Ovary (tissue), 10 donors: ENCODE measurements at places on chromosomes 4 and X. TPM values are rescaled to one million over a fixed set of nuclear protein-coding genes. Genes with fewer than 3 reads are reported as not detected.

NMU gene
- total RNA-seq, result not detected

NAAA gene
- total RNA-seq, result 12.7 TPM

LRRC66 gene
- 0.23 TPM for total RNA-seq

- no peaks in the 10 kb centered on the region for H3K27me3 ChIP-seq
- no peak overlapping the region for H3K27ac ChIP-seq
- no peaks in the 10 kb centered on the region for H3K4me1 ChIP-seq
- no peak for DNase-seq
- no peaks in the 10 kb centered on the region for H3K36me3 ChIP-seq
Observed at GRCh38 chr4:146059865-146060264, 115.7 kb upstream of the LSM6 start.

DNA sequence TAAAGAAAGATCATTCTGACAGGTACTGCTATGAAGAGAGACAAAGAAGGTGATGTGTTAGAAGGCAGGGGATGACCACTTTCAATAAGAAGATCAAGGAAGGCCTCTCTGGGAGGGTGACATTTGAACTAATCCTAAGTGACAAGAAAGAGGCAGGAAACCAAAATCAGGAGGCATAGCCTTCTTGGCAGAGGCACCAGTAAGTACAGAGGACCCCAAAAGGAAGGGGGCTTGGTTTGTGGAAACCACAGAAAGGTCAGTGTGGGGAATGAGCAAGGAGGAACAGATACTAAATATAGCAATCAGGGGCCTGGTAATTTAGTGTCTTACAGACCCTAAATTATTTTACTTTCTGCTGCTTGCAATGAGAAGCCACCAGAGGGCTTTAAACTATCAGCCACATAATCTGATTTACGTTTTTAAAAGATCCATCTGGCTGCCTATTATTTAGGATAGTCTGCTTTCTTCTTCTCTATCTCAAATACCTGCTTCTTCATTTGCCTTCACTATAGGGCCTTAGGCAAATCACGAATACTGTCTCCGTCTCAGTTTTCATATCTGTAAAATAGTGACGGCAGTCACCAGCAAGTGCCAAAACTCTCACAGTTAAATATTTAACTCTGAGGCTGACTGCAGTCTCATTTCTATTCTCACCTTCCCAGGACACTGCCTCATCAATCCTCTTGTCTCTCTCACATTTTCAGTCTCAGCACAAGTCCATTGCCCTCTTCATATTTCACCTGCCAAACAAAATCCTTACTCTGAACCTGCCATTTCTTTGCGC, 16.7 kb downstream of the NR3C2 start:
- no peaks in the 10 kb centered on the region for H3K4me1 ChIP-seq
- H3K36me3 ChIP-seq, result no peaks in the 10 kb centered on the region
- no peak overlapping the region for H3K27ac ChIP-seq
- H3K27me3 ChIP-seq, result no peaks in the 10 kb centered on the region
- H3K4me3 ChIP-seq, result no peak overlapping the region

- H3K27ac ChIP-seq, result no peak overlapping the region
- no peaks in the 10 kb centered on the region for H3K27me3 ChIP-seq
- no peak overlapping the region for H3K4me3 ChIP-seq
- no peak for DNase-seq
Observed at GRCh38 chr4:52126966-52127365, 75.9 kb downstream of the SPATA18 start.

DNA sequence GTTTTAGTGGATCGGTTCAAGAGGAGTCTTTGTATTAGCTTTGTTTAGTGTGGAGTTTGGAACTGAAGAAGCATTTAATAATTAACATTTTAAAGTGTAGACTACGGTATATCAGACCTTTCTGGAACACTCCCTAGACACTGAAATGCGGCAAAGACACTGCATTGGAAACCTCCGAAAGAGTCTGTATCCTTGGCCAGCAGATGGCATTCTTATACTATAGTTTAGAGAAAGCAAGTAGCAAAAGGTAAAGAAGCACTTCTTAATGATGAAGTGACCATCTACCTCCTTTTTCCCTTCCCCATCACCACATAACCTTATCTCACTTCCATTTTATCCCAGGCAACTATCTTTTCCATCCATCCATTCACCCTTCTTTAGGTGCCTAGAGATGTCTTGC, 7.6 kb downstream of the FABP2 start:
- no peak overlapping the region for H3K27ac ChIP-seq
- H3K27me3 ChIP-seq, result no peaks in the 10 kb centered on the region
- no peaks in the 10 kb centered on the region for H3K4me1 ChIP-seq
- H3K36me3 ChIP-seq, result no peaks in the 10 kb centered on the region
- H3K4me3 ChIP-seq, result no peak overlapping the region

DNA sequence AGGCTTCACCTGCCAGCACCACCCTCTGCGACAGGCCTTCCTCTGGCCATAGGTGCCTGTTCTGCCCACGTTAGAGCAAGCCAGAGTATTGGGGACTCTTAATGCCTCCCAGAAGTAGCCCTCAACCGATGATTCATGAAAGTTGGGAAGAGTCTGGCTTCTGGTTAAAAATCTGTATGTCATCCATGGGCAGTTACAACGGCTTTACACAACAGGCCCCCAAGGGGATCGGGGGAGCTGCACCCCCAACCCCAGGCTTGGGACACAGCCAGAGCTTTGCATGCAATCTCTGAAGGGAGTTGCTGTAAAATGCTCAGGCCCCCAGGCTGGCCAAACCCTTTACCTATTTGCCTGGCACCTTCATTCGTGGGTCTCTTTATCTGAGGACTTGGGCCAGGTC, 5.4 kb upstream of the CYTL1 start:
- H3K27ac ChIP-seq, result no peak overlapping the region
- H3K27me3 ChIP-seq, result no peaks in the 10 kb centered on the region
- no peaks in the 10 kb centered on the region for H3K4me1 ChIP-seq
- no peak overlapping the region for H3K4me3 ChIP-seq
- DNase-seq, result no peak
- H3K36me3 ChIP-seq, result no peaks in the 10 kb centered on the region

GRCh38 chr4:76499461-76499860, 64.4 kb downstream of the SHROOM3 start:
- no peaks in the 10 kb centered on the region for H3K4me1 ChIP-seq
- no peak overlapping the region for H3K4me3 ChIP-seq

- DNase-seq, result no peak
- H3K4me3 ChIP-seq, result no peak overlapping the region
- no peaks in the 10 kb centered on the region for H3K36me3 ChIP-seq
- no peak overlapping the region for H3K27ac ChIP-seq
- no peaks in the 10 kb centered on the region for H3K4me1 ChIP-seq
Observed at GRCh38 chr4:1557221-1557597, 126.9 kb downstream of the FAM53A start.

DNA sequence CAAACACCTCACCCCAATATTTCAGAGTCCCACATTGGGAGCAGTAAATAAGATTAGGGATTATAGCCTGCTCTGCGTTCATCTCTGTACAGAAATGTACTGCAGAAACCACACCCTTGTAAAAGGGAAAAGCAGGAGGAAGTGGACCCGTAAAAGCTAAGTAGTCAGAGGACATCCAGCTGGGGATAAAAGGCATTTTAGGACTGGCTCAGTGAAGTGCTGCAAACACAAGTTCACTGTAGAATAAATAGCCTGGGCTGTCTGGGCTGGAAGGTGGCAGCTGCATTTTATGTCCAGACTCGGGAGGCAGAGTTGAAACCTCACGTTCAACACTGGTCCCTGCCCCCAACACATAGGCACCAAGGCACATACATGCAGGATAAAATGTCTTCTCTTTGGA, 178.7 kb upstream of the FAT1 start:
- no peak overlapping the region for H3K4me3 ChIP-seq
- H3K4me1 ChIP-seq, result no peaks in the 10 kb centered on the region
- H3K27me3 ChIP-seq, result no peaks in the 10 kb centered on the region
- H3K27ac ChIP-seq, result no peak overlapping the region

DNA sequence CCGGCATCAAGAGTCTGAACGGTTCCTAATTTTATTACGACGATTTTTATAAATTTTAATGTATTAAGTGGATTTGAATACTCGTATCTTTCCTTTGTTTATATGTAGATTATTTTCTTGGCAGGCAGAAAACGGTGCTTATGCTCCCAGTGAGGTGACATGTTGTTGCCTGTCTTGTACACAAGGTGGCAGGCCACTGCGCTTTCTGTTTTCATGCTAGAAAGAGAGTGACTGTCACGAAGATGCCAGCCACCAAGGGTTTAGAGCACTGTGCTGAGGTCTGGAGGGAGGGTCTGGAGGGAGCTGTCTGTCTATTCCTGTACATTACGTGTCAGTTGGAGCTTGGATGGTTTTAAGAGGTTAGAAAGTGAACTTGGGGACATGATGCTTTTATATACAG, 87.7 kb downstream of the SHROOM2 start:
- H3K27me3 ChIP-seq, result no peaks in the 10 kb centered on the region
- peaks cover 3% of the 10 kb centered on the region for H3K4me1 ChIP-seq
- no peak for DNase-seq
- no peaks in the 10 kb centered on the region for H3K36me3 ChIP-seq
- no peak overlapping the region for H3K27ac ChIP-seq

DMP1 gene
- total RNA-seq, result not detected

SHOX gene
- not detected for total RNA-seq

DNA sequence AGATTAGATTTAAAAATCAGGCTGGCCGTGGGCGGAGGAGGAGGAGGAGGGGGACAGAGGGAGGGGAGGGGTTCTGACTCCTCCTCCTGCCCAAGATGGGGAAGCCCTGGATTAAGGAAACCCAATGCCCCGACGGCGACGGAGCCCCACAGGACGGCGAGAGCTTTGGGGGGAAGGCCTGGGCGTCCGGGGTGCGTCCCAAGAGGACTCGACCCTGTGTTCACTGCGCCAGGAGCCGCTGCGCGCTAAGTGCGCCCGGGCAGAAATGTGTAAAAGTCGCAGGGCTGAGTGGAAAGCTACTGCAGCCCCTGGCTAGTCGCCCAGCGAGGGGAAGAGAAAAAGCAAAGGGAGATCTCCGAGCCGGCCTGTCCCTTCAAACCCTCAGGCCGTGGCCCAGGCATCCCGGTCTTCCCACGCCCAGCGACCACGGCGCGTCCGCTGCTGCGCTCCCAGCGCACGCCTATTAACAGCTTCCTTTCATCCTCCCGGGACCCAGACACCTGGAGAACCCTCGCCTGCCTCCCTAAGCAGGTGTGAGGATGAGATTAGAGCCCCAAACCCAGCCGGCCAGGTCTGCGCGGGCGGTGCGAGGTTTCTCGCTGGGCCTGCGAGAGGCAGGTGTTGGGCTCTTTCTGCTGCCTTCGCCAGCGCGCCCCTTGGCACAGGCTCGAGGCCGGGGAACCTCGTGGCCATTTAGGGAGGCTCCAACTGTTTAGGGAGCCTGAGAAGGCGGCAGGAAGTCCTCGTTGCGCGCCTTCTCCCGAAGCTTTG, 1.4 kb upstream of the RPS6KA3 start:
- H3K36me3 ChIP-seq, result no peaks in the 10 kb centered on the region
- no peaks in the 10 kb centered on the region for H3K4me1 ChIP-seq
- H3K27ac ChIP-seq, result peak overlapping the region; percentile 58

DRP2 gene
- total RNA-seq, result 0.45 TPM

DNA sequence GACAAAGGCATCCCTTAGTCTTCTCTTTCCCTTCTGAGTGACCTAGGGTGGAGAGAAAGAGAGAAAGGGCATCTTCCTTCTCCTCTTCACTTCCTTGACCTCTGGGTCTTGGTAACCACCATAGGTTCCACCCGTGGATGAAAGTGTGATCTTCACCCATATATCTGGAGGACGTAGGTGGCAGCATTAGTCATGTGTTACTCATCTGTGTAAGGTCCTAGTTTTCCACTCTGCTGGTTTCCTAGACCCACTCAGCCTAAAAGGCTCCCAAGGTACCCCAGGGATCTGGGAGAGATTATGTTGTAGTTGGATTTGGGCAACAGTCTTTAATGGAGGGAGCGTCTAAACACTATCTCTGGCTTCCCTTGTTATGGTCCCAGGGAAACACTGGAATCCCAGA, 45.5 kb upstream of the RAB9B start:
- H3K4me1 ChIP-seq, result peaks cover 1% of the 10 kb centered on the region
- DNase-seq, result no peak
- H3K27me3 ChIP-seq, result no peaks in the 10 kb centered on the region
- H3K4me3 ChIP-seq, result no peak overlapping the region
- H3K27ac ChIP-seq, result no peak overlapping the region

DNA sequence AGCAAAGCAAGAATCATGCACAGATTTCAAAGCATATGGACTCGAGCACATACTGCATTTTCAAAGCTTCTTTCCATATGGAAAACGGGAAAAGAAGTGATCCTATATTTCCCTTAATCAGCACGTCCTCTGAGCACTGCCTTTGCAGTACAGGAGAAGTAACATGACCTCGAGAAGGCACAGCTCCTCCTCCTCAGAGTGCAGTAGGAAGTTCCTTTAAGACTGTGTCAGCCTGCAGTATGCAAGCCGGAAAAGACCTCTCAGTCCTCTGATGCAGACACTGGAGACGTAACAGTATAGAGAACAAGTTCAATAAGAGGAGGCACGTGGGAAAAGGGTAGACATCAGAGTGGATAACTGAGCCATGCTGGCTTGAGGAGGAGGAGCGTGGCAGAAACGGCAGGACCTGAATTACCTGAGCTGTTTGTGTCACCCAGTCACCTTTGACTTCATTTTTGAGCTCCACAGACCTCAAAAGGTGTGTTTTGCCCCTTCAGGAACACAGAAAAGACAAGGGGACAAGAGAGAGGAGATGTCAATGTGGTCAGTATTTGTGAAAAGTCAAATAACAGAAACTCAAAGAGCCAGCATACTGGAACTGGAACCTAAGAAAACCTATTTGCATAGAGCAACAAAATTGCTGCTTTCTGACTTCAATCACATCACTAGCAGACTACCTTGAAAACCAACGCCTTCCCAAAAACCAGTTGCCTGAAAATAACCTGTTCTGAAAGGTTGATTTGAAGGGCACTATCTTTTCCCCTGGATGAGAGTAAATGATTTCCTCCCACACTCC, 20.8 kb downstream of the IRF2 start:
- DNase-seq, result no peak
- H3K4me1 ChIP-seq, result peaks cover 20% of the 10 kb centered on the region
- no peaks in the 10 kb centered on the region for H3K36me3 ChIP-seq
- no peak overlapping the region for H3K27ac ChIP-seq

GRCh38 chr4:165096776-165097175, 15.9 kb downstream of the TMEM192 start:
- no peak for DNase-seq
- H3K27ac ChIP-seq, result no peak overlapping the region
- H3K4me1 ChIP-seq, result no peaks in the 10 kb centered on the region
- H3K36me3 ChIP-seq, result no peaks in the 10 kb centered on the region
- H3K4me3 ChIP-seq, result no peak overlapping the region
